ENCODE measurements at places on chromosomes 7 and 10.

DNA sequence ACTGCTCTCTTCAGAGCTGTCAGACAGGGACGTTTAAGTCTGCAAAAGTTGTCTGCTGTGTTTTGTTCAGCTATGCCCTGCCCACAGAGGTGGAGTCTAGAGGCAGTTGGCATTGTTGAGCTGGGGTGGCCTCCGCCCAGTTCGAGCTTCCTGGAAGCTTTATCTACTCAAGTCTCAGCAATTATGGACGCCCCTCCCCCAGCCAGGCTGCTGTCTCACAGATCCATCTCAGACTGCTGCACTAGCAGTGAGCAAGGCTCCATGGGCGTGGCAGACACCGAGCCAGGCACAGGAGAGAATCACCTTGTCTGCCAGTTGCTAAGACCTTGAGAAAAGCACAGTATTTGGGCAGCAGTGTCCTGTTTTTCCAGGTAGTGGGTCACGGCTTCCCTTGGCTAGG is 98.1 kb downstream of the SDHAF3 start:
- DNase-seq = no peak

- peak; percentile 81 for DNase-seq
These were observed 724 bp downstream of the BBIP1 start for GRCh38 chr10:110918269-110918642.

DNA sequence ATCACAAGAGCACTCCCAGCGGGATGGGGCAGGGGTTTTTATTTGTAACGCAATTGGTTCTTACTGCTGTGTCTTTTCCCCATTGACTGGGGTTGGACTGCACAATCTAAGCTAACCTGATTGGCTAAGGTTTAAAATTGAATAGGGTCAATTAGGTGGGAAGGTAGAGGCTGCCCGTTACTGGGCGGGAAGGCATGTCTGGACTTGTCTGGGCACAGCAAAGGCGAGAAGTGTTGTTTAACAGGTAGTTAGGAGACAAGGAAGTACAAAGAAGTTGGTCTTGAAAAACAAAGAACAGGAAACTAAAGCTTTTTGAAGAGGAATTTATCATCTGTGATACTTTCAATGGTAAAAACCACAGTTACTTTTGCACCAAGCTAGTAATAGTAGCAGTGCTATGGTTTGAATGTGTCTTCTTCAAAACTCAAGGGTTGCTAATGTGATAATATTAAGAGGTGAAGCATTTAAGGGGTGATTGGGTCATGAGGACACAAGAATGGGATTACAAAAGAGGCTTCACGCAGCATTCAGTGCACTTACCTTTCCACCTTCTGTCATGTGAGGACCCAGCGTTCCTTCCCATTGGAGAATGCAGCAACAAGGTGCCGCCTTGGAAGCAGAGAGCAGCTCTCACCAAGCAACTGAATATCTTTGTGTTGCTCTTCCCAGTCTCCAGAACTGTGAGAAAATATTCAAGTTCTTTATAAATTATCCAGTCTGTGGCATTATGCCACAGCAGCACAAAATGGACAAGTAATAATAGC is 875.5 kb upstream of the SORCS1 start:
- DNase-seq = no peak

DNA sequence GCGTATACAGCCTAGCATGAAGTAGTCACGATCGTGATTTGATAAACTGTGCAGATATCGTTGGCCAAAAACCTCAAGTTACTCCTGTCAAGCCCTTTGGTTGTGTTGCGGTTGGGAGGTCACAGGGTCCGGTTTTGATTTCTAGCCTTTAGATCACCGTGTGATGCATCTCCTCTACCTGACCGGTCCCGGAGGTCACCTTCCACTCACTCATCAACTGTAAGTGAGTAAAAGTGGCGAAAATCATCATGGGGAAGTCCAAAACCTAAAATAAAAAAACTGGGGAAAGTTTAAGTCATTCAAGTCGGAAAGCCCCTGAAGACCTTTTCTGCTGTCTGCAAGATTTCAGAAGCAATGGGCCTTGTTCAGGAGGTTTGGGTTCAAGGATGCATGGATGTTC is 62.8 kb downstream of the ADARB2 start:
- no peak for DNase-seq

DNA sequence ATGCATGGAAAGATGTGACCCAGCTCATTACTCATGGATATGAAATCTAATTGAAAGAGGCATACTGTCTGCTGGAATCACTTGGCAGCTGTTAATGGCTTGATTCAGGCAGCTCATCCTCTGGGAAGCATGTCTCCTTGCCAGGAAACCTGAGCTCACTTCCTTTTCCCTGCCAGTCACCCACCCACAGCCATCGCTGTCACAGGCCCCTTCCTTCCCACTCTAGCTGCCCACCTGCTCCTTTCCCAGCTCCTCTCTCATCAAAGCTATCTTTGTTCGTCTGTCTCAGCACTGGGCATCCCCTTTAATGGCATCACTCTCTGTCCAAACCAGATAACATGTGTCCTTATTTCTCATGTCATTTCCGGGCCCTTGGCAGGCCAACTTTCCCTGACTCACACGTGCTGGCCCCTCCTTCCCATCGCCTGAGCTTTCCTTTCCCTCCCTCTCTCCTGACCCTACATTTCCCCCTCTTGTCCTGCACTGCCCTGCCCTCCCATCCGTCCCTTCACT is 721.9 kb downstream of the TNS3 start:
- DNase-seq = no peak

DNA sequence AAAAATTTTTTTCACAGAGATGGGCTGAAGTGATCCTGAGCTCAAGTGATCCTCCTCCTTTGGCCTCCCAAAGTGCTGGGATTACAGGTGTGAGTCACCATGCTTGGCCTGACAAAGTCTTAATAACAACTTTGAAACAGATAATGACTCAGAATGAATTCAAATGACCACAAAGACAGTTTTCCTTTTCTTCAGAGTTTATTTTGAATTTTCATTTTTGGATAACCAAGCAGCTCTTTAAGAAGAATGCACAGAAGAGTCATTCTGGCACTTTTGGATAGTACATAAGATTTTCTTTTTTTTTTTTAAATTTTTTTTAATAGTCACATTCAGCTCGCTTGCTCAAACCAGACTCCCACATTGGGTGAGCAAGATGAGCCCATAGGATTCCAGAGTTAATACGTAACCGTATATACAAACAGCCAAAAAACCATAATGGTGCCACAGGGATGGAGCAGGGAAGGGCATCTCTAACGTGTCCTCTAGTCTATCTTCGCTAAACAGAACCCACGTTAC is 43.0 kb upstream of the NMT2 start:
- DNase-seq = no peak

GRCh38 chr10:53356616-53357349 is 584.2 kb upstream of the MBL2 start:
- DNase-seq = no peak

- no peak for DNase-seq
These were observed 238.4 kb downstream of the ARHGAP21 start for GRCh38 chr10:24485304-24485703.

DNA sequence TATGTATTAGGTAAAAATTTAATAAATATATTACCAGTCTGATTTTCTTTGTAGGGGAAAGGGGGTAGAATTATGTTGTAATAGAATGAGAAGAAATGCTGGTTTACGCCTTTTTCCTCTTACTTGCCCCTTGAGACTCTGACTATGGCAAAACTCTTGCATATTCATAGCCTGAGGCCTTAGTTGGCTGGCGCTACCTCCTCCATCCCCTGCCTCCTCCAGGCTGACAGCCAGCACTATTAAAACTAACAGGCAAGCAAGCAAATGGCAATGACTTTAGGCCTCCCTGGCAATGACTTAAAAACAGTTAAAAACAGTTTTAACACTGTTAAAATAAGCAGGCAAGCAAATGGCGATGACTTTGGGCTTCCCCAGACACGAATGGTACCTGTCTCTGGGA is 14.4 kb downstream of the PKD2L1 start:
- no peak for DNase-seq

- no peak for DNase-seq
These were observed 2.0 kb downstream of the ST7 start for GRCh38 chr7:116955340-116955739.
